ENCODE measurements at places on chromosomes 4 and X.
A peak's percentile ranks its signal among the peaks of the same experiment; 100 is the strongest.

- no peak for DNase-seq
Measured at GRCh38 chr4:112647785-112648184, 10.8 kb downstream of the LARP7 start.

DNA sequence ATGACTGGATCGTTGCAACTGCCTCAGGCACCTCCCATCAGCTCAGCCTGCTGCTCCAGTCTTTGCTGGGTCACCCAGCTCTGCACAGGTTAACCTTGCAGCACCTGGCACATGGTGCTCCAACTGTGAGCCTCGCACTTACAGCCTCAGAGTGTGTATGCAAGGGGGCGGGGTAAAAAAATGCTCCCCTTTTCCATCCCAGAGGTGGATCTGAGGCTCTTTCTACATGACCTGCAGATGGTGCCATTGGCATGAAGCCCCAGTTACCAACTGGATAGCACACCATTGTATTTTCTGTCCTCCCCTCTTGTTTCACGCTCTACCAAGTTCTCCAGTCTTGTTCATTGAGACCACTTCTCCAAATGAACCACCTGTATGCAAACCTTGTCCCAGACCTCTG is 46.2 kb upstream of the TRPC3 start:
- peak; percentile 12 for DNase-seq

DNA sequence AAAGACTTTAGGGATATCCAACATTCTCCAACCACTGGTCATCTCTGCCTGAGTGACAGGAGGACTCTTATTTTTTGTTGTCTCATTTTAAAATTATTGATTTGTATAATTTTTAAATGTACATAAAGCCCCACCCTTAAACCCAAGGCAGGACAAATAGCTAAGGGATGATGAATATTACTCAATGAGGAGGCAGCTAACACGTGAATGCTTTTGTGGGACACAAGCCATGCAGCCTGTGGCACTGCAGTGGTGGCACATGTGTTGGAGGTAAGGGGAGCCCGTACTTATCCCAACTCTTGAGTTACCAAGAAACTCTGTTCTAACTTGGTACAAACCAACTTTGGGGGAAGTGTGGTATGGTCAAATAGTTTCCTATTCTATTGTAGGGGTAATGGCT is 19.5 kb downstream of the MID1IP1 start:
- DNase-seq = no peak

DNA sequence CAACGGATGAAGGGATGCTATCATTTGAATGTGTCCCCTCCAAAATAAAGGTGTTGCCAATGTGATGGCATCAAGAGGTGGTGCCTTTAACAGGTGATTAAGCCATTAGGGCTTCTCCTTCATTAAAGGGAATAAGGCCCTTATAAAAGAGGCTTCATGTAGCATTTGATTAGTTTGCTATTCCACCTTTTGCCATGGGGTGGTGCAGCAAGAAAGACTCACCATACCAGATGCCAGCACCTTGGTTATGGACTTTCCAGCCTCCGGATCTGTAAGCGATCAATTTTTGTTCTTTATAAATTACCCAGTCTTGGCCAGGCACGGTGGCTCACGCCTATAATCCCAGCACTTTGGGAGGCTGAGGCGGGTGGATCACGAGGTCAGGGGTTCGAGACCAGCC is 7.9 kb upstream of the SLC25A43 start:
- peak; percentile 46 for DNase-seq

GRCh38 chr4:150010525-150011126 is 67.6 kb upstream of the DCLK2 start:
- DNase-seq = peak; percentile 55

- peak; percentile 18 for DNase-seq
Measured at GRCh38 chr4:73309211-73309610, 50.6 kb upstream of the ANKRD17 start.

DNA sequence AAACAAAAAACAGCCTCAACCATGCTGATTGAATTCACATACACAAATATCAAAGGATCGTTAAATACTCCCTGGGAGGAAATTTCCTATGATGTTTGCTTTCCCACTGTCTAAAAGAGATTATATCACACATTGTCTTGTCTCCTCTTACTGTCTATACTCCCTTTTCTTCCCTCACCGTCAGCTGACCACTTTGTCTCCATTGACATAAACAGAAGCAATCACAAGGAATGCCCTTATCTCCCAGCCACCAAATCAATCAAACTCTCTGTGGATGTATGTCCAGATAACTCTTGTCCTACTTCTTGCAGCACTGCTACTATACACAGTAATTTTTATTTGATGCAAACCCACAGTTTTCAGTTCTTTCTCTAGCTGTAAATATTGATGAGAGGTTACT is 12.2 kb upstream of the NUDT9 start:
- no peak for DNase-seq

DNA sequence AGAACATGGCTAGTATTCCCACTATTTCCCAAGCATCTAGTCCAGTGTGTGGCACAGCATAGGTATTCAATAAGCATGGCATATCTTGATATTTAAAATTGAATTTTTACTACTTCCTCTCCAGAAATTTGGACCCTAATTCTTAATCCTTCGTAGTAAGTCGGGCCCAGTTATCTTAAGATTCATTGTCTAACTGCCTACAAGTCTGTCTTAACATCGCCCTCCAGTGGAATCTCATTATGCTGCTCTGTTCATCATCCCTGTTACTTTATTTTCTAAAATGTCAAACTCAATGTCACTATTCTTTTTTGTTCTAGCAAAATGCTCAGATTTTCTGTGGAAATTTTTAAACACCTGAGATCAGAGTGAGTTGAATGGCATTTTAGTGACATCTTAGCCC is 606.2 kb downstream of the KLHL13 start:
- DNase-seq = no peak

DNA sequence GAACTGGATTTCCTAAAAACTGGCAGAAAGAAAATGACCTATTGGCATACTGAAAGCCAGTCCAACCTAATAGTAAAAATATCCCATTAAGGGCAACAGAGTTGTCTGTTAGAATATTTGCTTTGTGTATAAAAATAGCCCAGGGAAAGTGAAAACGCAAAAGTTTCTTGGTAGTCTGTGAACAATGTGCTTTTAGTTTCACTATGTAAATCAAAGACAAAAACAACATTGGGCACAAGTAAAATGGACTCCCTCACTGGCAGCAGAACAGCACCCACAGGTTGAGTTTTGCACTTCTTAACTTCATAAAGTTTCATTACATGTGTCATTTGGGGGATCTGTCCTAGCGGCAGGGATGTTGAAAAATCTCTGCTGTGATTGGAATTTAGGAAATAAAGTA is 4.3 kb upstream of the FGG start:
- no peak for DNase-seq

- DNase-seq = no peak
Measured at GRCh38 chr4:54185866-54186265, 43.2 kb upstream of the PDGFRA start.

GRCh38 chr4:41331224-41331623 is 74.5 kb downstream of the UCHL1 start:
- no peak for DNase-seq

GRCh38 chrX:17519358-17519757 is 144.4 kb downstream of the NHS start:
- peak; percentile 46 for DNase-seq

DNA sequence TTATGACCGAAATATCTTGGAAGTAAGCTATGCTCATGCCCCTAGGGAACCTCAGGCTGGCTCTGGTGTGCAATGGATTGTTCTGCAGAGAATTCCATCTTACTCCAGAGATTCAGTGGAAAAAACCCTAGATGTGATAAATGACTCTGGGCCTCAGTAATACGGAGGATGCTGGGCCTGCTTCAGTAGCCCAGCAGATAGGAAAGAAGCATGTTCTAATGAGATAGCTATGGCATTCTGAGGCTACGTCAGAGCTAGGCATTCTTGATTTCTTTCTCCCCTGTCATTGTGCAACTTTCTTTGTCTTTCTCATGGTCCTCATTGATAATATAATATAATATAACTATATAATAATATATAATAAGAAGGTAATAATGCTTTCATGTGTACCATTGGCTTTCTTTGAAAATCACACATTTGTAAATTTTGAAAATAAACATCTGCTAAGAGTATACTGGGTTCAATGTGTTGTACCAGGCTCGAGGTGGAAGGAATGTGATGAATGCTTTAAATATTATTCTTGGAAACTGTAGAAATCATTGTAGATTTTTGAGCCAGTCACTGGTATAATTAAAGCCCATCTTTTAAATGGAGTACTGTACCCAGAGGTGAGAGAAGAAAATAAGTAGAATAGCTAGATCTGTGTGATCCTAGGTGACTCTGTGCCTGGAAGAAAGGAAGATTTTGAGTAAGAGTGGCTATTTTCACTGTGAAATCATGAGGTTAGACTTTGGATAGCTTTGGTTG is 152.0 kb downstream of the IL15 start:
- DNase-seq = no peak

- DNase-seq = peak; percentile 46
Measured at GRCh38 chr4:70505151-70505748, 13.1 kb upstream of the AMTN start.

DNA sequence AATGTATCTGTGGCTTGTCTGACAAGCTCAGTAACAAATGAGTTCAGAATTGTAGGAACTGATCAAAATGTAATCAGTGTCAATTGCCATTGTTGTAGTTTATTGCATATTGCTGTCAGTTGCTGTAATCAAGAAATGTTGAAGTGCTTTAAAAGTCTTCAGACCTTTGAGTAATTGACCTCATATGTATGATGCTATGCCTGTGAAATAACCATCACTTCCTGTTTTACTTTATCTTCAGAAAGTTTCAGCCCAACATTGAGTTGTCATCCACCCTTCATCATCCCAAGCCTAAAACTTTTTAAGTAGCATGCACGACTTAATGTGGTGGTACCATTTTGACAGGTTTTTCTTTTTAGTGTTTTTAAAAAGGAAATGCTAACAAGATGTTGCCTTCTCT is 212.4 kb downstream of the ARHGAP10 start:
- no peak for DNase-seq

DNA sequence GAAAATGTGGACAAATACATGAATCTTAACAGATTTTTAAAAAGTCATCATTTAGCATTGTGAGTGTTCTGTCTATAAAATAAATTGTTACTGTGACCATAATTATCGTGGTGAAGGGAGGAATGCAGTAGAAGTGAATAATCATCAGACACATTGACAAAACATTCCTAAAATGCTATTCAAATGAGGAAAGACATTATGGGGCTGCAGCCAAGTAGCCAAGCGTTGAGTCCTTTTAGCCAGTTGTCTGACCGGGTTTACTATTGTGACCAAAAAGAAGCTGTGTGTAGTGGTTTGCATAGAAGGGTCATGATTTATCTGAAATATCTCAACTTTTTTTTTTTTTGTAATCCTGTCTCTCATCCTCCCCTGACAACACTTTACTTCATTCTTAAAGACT is 19.5 kb downstream of the WWC2 start:
- peak; percentile 91 for DNase-seq

- DNase-seq = no peak
Measured at GRCh38 chrX:100747703-100748102, 15.8 kb upstream of the SYTL4 start.

Data from AG08395 (cell line).